ENCODE measurements at places on chromosomes 11 and 22. TPM values are rescaled to one million over a fixed set of nuclear protein-coding genes. Genes with fewer than 3 reads are reported as not detected.

OLFML1 gene
- not detected for total RNA-seq

CTSW gene
- total RNA-seq: not detected

HSPB2 gene
- total RNA-seq: not detected

TRIM49 gene
- total RNA-seq: not detected

KCNJ11 gene
- total RNA-seq: 0.39 TPM

NUP50 gene
- total RNA-seq: 30.8 TPM

FOLR3 gene
- not detected for total RNA-seq

APOBEC3A gene
- not detected for total RNA-seq

SBF1 gene
- 23.4 TPM for total RNA-seq

IL10RA gene
- total RNA-seq: 0.07 TPM

PARVA gene
- total RNA-seq: 29.2 TPM

BRMS1 gene
- 81.4 TPM for total RNA-seq

C11orf65 gene
- total RNA-seq: 0.38 TPM

LRRC75B gene
- 8.8 TPM for total RNA-seq

KRTAP5-2 gene
- total RNA-seq: not detected

MRGPRD gene
- not detected for total RNA-seq

TMEM45B gene
- total RNA-seq: not detected

SHISAL1 gene
- total RNA-seq: 9.2 TPM

BEST1 gene
- 4.6 TPM for total RNA-seq

SCGB1D2 gene
- not detected for total RNA-seq

PANX3 gene
- total RNA-seq: not detected

SNX32 gene
- total RNA-seq: 0.14 TPM

PKDREJ gene
- total RNA-seq: not detected

HOATZ gene
- total RNA-seq: not detected

GPHA2 gene
- total RNA-seq: not detected

ACRV1 gene
- total RNA-seq: not detected

CCDC34 gene
- total RNA-seq: 31.2 TPM

DEUP1 gene
- not detected for total RNA-seq

CACNA1I gene
- total RNA-seq: 0.05 TPM

VWA5A gene
- total RNA-seq: 0.29 TPM

KCNK4 gene
- total RNA-seq: 0.07 TPM

MMP13 gene
- total RNA-seq: not detected

CHST1 gene
- 1.2 TPM for total RNA-seq

OTOG gene
- not detected for total RNA-seq

PDGFB gene
- 4.5 TPM for total RNA-seq

DKK3 gene
- total RNA-seq: 14.5 TPM
